Activated T-helper 1 cell treated with anti-CD3 and anti-CD28 coated beads, Interleukin-12 subunit alpha, Interleukin-12 subunit beta, Interleukin-2, Interleukin-4 antibody, amounts not matched to agents 30 ng/mL and 10 ng/mL and 1 ng/mL, durations not matched to agents 14 hours and 24 hours and 36 hours (primary cell): ENCODE measurements at places on chromosomes 16 and 17.

DNA sequence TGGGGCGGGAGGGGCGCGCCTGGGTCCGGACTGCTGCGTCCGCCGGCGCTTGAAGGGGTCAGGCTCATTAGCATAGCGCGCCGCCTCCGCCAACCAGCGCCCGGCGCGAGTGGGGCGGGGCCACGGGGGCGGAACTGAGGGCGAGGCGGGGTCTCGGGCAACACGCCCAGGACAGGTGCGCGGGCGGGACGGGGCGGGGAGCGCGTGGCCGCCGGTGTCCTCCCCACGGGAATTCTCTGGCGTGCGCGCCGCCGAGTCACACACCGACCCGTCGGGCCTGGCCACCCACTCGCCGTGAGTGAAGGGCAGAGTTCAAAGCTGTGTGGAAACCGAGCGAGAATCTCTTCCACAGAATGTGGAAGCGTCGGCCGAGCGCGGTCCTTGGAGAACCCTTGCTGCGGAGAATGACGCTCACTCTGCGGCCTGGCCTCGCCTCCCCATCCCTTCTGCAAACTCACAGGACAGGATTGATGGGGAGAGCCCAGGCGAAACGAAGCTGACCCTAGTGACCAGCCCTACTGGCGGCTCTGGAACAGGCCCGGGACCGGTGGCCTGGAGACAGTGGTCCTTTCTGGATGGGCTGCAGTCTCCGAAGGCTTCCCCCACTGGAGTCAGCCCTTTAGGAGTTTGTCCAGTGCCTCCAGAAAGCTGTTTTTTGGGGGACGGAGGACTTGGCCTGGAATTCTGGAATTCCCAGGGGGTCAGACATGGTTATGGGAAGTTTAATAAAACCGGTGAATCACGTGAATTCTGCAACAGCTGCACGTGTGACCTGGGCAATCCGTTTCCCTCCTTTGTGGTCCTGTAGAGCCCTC lies at the start of gene SNAI3:
Gene SNAI3, minus strand, starts transcription at position 69 of the 815 bp plus-strand sequence. CDS start 101 bp downstream, outside the sequence.
- peak; percentile 87 for DNase-seq

GRCh38 chr17:56851008-56851407 lies 17.1 kb downstream of the DGKE start:
- DNase-seq: no peak

GRCh38 chr17:12982224-12982623 lies 35.6 kb downstream of the ELAC2 start:
- DNase-seq: no peak

DNA sequence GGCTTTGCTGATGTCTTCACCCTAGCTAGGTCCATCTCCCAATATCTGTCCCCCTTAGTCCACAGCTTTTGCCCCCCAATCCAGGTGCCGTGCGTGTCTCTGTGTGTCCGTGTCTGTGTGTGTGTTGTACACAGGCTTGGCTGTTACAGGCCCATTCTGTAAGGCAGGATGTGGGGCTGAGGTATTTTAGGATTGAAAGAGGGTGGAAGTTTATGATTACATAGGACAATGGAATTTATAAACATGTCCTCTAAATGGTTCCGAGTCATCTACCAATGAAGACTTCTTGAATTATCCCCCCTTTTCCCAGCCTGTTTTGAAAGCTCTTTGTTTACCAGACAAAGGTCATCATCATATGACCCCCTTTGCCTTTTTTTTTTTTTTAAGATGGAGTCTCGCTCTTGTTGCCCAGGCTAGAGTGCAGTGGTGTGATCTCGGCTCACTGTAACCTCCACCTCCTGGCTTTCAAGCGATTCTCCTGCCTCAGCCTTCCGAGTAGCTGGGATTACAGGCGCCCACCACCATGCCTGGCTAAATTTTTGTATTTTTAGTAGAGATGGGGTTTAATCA lies 21.9 kb downstream of the ACE start:
- no peak for DNase-seq

GRCh38 chr17:70855401-70856054 lies 686.2 kb downstream of the KCNJ2 start:
- no peak for DNase-seq
